NCI-H2171 (cell line): ENCODE measurements at places on chromosomes 2 and 18.

- DNase-seq: no peak
Measured at GRCh38 chr2:157404363-157404762, 39.5 kb downstream of the CYTIP start.

- no peak for DNase-seq
Measured at GRCh38 chr2:51720826-51721225, 688.9 kb upstream of the NRXN1 start.

GRCh38 chr18:55546851-55547704, 40.9 kb downstream of the TCF4 start:
- DNase-seq: no peak

DNA sequence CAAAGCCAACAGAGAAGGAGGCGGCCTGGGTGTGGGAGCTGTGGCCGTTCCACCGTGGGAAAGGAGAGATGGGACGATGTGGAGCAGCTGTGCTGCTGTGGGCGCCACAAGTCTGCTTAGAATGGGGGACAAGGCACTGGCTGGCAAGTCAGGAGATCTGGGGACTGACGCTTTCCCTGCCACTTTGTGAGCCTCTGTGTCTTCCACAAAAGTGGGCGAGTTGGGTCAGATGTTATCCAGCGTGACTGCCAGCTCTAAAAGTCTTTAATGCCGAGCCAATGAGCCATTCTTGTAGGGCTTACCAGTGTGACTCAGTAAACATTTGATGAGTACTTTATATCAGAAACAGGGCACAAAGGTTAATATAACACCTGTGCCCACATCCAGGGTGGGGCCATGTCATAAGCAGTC, 113.6 kb upstream of the MGAT5 start:
- no peak for DNase-seq

DNA sequence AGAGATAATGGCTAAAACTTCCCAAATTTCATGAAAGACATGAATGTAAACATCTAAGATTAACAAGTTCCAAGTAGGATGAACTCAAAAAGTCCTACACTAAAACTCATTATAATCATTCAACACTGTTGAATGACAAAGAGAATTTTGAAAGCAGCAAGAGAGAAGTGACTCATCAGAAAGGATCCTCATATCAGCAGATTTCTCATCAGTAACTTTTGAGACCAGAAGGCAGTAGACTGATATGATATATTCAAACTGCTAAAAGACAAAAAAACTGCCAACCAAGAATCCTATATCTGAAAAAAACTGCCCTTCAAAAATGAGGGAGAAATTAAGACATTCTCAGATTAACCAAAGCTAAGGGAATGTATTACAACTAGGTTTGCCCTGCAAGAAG, 130.6 kb upstream of the OTX1 start:
- DNase-seq: no peak

DNA sequence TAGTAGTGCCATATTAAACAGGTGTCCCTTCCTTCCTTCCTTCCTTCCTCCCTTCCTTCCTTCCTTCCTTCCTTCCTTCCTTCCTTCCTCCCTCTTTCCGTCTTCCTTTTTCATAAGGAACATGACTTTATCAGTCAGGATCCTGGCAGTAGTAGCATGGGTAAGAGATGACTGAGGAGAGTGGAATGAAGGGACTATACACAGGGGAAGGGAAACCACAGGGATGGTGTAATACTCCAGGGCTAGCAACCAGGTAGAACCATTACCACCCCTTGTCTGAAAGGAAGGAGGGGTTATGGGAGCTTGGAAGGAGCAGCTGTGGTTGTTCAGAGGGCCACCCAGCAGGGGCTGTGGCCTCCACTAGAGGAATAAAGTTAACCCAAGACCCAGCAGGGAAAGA, 23.2 kb upstream of the KDM3A start:
- no peak for DNase-seq

DNA sequence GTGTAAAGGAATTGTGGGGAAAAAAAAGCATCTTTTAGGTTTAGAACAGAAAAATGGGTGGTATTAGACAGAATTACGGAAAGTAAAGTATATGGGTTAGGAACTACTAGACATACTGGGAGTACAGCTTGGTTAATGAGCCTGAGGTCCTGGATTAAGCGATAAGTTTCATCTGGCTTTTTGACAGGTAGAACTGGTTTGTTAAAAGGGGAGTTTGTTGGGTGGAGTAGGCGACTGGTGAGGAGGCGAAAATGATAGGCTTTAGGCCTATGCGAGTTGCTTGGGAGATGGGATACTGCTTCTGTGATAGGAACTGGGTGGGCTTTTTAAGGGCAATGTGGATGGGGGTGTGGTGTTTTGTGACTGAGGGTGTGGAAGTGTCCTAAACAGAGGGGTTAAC, 56.5 kb downstream of the KYNU start:
- no peak for DNase-seq
